ENCODE measurements at places on chromosomes 6 and 20.

- no peak for DNase-seq
Observed at GRCh38 chr6:39433630-39434029, 111.1 kb upstream of the KCNK16 start.

- DNase-seq: no peak
Observed at GRCh38 chr20:58127701-58128111, 100.7 kb downstream of the ANKRD60 start.

DNA sequence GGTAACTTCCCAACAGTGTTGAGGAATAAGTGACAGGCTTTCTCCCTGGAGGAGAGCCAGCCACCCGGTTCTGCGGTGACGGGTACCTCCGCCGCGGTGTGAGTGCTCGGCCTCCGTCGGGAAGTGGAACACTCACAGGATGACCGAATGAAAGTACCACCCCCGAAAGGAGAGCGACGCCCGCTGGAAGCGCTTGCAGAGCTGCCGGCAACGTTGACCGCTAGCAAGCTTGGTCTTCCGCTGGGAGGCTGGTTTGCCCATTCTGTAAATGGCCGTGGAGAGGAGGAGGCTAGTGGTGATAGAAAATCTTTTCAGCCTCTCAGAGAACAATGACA is 614 bp upstream of the TMEM242 start:
- DNase-seq: no peak

DNA sequence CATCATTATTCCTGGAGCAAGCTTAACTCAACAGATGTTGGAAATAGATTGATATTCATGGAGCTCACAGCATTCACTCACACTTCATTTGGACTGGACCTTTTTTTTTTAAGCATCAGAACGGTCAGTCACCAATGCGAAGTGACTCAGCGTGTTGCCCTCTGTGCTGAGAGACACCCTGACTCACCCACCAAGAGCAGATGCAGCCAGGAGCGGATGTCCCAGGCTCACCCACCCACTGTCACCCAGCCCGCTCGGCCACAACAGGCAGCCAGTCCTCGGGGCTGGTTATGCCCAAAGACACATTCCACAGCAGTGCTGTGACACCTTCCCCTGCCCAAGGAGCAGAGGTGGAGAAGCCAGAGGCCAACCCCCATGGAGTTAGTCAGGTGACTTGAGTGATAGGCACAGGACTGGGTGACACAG is 15.7 kb downstream of the RNASET2 start:
- no peak for DNase-seq

DNA sequence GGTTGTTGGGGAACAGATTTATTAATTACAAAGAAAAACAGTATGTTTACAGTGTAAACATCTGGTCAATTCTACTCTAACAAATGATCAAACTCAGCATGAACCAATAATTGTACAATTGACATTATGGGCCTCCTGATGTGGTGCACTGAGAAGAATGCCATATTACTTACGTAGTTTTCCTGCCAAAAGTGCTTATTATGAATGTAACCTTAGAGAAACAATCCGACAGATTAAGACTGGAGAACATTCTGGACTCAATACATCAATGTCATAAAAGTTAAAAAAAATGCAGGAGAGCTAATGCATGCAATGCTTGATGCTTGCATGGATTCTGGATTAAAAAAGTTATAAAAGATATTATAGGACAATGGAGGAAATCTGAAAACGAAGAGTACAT is 69.0 kb downstream of the LYRM4 start:
- DNase-seq: no peak

GRCh38 chr6:14739827-14740226 is 506.0 kb upstream of the JARID2 start:
- DNase-seq: no peak

DNA sequence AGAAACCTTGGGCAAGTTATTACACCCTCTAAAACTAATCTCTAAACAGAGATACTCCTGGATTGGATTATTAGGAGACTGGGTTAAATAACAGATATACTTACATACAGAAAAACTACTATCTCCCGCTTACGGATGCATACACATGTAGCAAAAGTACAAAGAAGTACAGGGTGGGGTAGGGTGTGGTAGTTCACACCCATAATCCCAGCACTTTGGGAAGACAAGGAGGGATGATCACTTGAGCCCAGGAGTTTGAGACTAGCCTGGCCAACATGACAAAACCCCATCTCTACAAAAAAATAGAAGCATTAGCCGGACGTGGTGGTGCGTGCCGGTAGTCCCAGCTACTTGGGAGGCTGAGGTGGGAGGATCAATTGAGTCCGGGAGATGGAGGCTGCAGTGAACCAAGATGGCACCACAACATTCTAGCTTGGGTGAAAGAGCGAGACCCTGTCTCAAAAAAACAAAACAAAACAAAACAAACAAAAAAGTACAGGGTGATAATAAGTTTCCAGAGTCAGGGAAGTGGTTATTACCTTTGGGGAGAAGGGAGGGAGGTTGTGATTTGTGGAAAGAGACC is 8.1 kb downstream of the PIM1 start:
- no peak for DNase-seq

DNA sequence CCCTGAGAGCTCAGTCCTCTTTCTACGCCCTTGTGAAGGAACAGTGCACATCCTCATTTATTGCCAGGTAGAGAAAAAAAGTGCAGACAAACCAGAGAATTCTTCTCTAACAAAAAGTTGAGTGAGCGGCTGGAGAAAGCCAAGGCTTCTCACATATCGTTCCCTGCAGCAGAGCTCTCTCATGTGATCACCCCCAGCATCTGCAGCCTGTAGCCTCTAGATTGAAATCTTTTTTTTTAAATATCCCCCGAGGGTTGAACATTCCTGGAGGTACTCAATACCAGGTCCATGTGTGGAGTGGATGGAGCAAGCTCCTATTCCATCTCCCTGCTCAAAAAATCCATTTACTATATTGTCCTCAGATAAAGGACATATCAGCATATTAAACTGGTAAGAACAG is 22.9 kb upstream of the ZNF133 start:
- DNase-seq: no peak

Data from stimulated activated naive CD4-positive, alpha-beta T cell (primary cell).